ENCODE measurements at places on chromosomes 13 and 19.

GRCh38 chr19:33781996-33782395 is 14.7 kb upstream of the KCTD15 start:
- no peak for DNase-seq

DNA sequence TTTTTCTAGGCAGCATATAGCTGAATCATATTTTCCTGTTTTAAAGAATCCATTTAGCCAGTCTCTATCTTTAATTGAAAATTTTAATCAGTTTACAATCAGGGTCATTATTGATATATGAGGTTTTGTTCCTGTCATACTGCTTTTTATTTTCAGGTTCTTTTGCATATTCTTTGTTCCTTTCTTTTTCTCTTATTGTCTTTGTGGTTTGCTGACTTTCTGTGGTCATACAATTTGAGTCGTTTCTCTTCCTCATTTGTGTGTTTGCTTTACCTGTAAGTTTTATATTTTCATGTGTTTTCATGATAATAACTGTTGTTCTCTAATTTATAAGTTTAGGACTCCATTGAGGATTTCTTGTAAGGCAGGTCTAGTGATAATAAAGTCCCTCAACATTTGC is 812.6 kb downstream of the DACH1 start:
- no peak for DNase-seq

- DNase-seq = no peak
Measured at GRCh38 chr13:99484473-99484872, 16.8 kb upstream of the TM9SF2 start.

GRCh38 chr19:13646758-13647157 is 117.6 kb upstream of the MRI1 start:
- no peak for DNase-seq

DNA sequence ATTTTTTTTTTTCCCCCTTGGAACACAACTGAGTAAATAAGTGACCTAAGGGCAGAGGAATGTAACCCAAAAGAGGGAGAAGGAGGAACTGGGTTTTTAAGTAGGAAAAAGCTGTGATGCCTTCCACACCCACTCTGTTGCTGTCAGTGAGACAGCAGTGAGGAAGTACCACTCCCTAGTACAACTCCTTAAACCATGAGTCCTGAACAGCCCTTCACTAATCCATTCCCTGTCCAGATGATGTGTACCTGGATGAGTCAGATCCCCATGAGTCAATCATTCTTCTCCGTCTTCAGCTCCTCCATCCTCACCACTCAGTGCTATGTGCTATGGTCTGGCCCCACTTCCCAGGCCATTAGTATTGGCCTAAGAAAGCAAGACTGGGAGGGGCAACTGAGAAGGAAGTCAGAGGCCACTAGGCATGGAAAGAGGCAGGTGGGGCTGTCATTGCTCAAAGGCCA is 12.9 kb upstream of the CXCL17 start:
- DNase-seq = no peak

DNA sequence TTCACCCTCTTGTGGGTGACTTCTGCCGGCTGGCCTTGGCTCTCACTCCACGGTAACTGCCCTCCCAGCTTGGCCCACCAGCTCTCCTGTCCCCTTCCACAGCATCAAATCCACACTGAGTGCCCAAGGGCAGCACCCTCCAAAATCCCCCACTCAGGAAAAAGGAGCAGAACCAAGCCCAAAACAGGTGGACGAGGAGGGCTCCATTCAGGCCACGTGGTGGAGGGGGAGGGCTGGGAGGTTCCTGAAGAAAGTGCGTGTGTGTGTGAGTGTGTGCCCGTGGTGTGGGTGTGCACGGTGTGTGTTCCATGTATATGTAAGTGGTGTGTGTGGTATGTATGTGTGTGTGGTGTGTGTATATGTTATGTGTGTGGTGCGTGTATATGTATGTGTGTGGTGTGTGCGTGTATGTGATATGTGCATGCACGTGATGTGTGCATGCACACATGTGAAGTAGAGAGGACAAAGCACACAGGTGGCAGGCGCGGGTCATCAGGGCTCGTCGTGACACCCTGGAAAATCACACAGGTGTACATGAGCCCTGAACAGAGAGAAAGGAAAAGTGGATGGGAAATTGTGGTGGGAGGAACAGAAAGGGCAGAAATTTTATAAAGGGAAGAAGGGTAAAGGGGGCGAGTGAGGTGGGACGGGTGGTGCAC is 76.9 kb downstream of the COL4A1 start:
- DNase-seq = no peak

DNA sequence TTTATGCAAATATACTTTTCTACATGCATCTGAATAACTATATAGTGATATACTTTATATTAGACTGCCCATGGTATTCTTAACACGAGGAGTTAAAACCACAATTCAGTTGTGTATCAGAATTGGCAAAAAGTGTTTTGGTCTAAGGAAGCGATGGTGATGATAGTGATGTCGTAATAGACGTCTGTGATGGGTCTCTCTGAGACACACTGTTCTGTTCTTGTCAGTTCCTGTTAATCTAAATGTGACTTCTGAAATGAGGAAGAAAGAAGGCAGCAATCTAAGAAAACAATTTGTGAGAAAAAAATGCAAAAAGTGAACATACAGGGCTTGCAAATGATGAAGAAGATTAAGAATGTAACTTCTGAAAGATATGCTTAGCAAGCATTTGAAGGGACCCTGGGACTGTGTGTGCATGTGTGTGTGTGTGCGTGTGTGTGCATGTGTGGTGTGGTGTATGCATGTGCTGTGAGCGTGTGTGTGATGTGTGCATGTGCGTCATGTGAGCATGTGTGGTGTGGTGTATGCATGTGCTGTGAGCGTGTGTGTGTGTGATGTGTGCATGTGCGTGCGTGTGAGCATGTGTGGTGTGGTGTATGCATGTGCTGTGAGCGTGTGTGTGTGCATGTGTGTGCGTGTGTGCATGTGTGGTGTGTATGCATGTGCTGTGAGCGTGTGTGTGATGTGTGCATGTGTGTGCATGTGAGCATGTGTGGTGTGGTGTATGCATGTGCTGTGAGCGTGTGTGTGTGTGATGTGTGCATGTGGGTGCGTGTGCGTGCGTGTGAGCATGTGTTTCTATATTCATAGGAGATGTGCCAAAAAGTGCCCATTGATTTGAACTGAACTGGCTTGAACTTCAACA is 131.8 kb downstream of the IRS2 start:
- DNase-seq = peak; percentile 4

- no peak for DNase-seq
Measured at GRCh38 chr13:34465423-34465922, 476.6 kb upstream of the NBEA start.

- DNase-seq = no peak
Measured at GRCh38 chr13:28705461-28706083, 13.2 kb downstream of the SLC46A3 start.

DNA sequence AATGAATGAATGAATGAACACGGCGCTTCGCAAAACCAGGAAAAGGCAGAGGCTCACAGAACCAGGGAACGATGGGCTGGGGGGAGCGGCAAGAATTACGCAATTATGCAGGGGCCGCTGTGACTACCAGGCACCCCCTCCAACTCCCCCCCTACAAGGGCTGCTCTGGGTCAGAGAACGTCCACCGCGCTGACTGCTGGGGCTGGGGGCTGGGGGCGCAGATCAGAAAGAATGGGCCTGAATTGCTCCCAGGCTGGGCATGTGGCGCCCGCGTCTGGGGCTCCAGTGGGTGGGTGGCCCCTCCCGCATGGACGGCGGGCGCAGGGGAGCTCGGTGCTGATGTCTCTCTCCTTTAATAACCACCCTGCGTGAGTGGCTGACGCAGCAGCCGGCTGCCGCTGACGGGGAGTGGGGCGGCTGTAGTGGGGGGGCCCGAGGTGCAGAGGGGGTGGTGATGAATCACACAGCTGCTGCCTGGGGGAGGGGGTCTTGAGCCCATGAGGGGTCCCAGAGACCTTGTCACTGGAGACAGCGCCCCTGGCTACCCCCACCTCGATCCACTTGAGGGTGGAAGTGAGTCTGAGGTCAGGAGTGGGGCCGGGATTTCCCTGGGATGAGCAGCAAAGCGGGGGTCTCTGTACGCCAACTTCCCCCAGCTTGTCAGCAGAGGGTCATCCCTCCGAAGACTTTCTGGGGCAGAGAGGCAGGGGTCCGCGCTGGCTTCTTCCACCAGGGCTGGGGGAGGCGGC is 1.5 kb upstream of the CIRBP start:
- DNase-seq = peak; percentile 60

GRCh38 chr19:55611983-55612645 is 6.7 kb downstream of the ZNF865 start:
- DNase-seq = peak; percentile 38

DNA sequence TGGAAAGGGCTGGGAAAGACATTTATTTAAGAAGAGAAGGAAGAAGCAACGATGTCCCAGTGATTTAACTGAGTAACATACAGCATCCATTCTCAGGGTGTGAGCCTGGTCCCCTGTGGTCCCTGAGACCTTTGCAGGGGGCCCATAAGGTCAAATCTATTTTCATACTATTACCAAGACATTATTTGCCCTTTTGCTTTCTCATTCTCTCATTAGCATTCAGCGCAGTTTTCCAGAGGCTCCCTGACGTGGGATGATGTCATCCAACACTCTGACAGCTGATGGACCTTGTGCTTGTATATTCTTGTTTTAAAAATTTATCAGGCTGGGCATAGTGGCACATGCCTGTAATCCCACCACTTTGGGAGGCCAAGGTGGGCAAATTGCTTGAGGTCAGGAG is 18.3 kb upstream of the HNRNPUL1 start:
- DNase-seq = no peak

- no peak for DNase-seq
Measured at GRCh38 chr13:94188201-94188854, 291.2 kb downstream of the DCT start.

- no peak for DNase-seq
Measured at GRCh38 chr13:98534821-98535220, 42.1 kb downstream of the STK24 start.

DNA sequence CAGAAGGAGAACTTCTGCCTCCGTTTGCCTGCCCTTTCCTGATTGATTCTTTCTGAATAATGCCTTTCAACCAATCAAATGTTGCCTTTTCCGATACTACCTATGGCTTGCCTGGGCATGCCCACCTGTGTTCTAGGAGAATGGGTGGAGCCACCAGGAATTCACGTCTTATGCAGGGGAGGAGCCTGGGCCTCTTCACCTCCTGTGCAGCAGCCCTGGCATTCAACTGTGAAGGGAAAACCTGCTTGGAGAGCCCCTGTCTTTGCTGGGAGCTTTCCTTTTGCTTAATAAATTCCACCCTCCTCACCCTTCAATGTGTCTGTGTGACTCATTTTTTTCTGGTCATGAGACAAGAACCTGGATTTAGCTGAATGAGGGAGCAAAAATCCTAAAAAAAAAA is 730.7 kb downstream of the UQCRFS1 start:
- DNase-seq = no peak

- peak; percentile 92 for DNase-seq
Measured at GRCh38 chr19:20923077-20923871, at the start of gene ZNF85. Gene ZNF85, plus strand, starts transcription at chr19:20923251. Its CDS starts 150 bp downstream, at chr19:20923401.

DNA sequence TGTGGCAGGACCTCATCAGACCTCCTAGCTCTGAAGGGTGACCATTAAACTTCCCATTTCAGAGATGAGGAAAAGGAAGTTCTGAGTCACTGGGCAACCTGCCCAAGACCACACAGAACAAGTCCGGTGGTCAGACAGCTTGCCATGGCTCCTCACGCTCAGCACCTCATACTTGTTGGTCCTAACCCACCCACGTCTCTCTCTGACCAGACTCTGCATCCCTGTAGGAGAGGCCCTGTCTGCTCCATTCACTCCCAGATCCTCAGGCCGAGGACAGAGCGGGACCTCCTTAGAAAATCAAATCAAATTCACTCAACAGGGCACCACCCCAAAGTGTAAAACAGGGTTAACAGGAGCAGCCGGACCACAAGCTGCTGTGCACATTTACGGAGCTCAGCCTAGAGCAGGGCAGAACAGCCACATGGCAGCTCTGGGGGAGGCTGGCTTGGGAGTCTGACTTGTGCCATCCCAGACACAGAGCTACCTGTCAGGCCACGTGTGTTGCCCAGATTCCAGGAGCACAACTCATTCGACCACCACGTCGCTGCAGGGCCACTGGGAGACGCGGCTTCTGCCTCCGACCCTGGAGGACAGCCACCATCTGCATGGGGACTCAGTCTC is 1.7 kb downstream of the MIER2 start:
- no peak for DNase-seq

DNA sequence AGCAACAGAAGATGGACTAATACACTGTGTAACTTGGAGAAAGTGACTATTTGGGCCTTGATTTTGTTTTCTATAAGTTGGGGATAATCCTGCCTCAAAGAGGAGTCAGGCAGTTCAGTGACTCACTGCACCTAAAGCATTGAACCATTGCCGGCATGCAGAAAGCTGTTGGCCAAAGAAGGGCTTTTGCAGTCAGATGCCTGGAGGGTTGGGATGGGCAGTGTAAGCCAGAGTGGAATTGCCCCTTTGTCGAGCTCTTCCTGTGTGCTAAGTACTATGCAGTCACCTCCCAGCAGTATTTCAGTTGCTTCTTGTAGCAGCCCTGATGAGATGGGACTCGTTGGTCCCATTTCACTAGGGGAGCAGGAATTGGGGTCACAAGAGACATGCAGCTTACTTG is 11.1 kb downstream of the ZNF473 start:
- no peak for DNase-seq

- DNase-seq = no peak
Measured at GRCh38 chr13:113849546-113849945, 14.3 kb downstream of the GAS6 start.

DNA sequence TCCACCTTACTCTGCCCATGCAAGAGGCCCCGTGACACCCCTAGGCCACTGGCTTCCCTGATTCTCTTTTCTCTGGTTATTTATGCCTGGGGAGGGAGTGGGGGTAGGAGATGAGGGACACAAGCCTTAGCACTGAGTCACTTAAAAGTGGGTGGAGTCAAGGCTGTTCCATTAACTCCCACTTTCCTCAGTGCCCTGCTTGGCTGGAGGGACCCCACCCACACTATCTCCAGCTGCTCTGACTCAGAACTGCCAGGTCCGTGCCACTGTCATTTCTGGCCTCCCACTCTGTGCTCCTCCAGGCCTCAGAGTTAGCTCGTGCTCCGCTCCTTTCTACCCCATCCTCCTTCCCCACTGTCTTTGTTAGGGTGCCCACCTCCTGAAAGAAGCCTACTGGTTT is 113.4 kb upstream of the UQCRFS1 start:
- DNase-seq = no peak

- no peak for DNase-seq
Measured at GRCh38 chr19:39080431-39080830, 3.7 kb upstream of the ACP7 start.

DNA sequence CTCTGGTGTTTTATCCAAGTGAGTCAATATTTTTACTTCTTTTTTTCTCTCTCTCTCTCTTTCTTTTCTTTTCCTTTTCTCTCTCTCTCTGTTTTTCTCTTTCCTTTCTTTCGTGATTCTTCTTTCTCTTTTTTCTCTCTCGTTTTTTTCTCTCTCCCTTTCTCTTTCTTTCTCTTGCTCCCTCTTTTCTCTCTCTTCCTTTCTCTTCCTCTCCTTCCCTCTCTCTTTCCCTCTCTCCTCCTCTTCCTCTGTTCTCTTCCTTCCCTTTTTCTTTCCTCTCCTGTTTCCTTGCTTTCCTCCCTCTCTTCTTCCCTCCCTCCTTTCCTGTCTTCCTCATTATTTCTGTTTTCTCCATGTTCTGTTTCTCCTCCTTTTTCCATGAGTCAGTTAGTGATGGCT is 641.5 kb downstream of the FGF9 start:
- DNase-seq = no peak

Measured in B cell (primary cell).